Smooth muscle cell of the pulmonary artery (primary cell): ENCODE measurements at places on chromosomes 6 and 20. TPM values are rescaled to one million over a fixed set of nuclear protein-coding genes. Genes with fewer than 3 reads are reported as not detected.

ANKRD6 gene
- 14.9 and 24.0 TPM in 2 replicates for total RNA-seq

HLA-DQA1 gene
- 0.20 TPM in 1 of 2 replicates, not detected in the other for total RNA-seq

HLA-DMB gene
- 0.07 and 0.59 TPM in 2 replicates for total RNA-seq

PDE10A gene
- 8.5 and 16.0 TPM in 2 replicates for total RNA-seq

BACH2 gene
- total RNA-seq: 0.07 and 0.17 TPM in 2 replicates

STMND1 gene
- total RNA-seq: not detected in 2 replicates

OR2J3 gene
- total RNA-seq: not detected in 2 replicates

CTCFL gene
- total RNA-seq: not detected in 2 replicates

WRNIP1 gene
- 45.5 and 49.9 TPM in 2 replicates for total RNA-seq

LGSN gene
- 0.07 TPM in 1 of 2 replicates, not detected in the other for total RNA-seq
